ENCODE measurements at places on chromosomes 1 and 21.
A peak's percentile ranks its signal among the peaks of the same experiment; 100 is the strongest.

DNA sequence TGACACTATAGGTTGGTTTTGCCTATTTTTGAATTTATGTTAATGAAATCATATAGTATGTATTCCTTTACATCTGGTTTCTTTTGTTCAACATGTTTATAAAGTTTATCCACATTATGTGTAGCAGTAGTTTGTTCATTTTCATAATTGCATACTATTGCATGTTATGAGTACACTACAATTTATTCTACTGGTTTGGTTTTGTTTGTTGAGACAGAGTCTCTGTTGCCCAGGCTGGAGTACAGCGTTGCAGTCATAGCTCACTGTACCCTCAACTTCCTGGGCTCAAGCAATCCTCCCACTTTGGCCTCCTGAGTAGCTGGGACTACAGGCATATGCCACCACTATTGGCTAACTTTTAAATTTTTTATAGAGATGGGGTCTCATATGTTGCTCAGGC lies 21.0 kb downstream of the RAD54L start:
- no peak for DNase-seq

DNA sequence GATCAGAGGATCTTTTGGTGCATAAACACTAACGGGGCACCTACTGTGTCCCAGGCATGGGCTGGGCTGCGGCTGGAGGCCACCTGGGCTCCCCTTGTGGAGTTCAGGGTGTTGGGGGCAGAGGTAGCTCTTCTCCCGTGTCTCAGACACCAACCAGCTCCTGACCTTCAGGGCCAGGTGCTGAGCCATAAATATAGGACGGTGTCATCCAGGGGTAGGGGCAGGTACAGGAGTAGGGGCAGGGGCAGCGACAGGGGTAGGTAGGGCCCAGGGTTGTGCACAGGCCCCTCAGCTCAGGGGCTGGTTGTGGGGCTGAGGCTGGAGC lies 18.0 kb upstream of the LRRC3 start:
- no peak for DNase-seq

DNA sequence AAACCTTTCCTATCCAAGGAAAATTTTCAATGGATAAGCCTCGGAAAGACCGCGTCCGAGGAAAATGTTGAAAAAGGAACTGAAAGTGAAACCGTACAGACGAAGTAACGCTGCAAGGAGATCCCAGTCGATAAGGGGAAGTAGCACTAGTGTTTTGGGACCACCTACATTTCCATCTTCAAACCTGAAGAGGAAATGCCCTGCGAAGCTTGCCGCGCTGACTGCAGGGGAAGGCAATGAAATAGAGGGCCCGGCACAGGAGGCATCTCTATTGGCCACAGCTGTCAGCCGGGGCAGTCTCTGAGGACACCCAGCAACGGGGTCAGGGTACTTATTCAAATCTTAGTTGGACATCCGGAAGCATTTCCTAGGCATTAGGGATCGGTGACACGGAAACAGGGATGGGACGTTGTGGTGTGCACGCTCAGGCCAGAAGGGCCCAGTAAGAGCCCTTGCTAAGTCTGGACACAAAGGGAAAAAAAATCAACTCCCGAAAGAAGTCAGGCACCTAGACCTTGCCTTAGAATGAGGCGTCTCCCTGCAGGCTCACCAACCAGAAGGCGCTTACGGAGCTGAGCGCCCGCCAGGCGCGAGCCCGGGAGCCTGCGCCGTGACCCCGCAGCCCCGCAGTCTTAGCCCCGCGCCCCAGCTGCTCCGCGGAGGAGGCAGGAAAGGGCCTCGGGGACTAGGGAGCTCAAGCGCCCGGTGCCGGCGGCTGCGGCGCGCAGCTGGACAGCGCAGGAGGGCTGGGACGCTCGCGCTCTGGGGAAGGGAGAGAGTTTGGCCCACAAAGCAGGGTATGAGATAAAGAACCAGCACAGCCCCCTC lies 655 bp downstream of the USF1 start:
- peak; percentile 35 for DNase-seq

GRCh38 chr21:36946949-36947356 lies 19.5 kb downstream of the HLCS start:
- no peak for DNase-seq
